ENCODE measurements at places on chromosomes 2 and 18.

GRCh38 chr2:10120877-10121574, 1.5 kb upstream of the RRM2 start:
- peaks cover 61% of the 10 kb centered on the region for H3K4me1 ChIP-seq
- peak overlapping the region; percentile 89 for H3K27ac ChIP-seq
- peak overlapping the region; percentile 75 for H3K4me3 ChIP-seq
- H3K36me3 ChIP-seq, result no peaks in the 10 kb centered on the region
- DNase-seq, result peak; percentile 79
- H3K27me3 ChIP-seq, result peaks cover 4% of the 10 kb centered on the region

GRCh38 chr18:37578886-37579513, 13.4 kb upstream of the CELF4 start:
- no peak overlapping the region for H3K4me3 ChIP-seq
- no peaks in the 10 kb centered on the region for H3K4me1 ChIP-seq
- H3K36me3 ChIP-seq, result no peaks in the 10 kb centered on the region
- H3K27me3 ChIP-seq, result peaks cover 4% of the 10 kb centered on the region
- H3K27ac ChIP-seq, result no peak overlapping the region
- DNase-seq, result no peak

DNA sequence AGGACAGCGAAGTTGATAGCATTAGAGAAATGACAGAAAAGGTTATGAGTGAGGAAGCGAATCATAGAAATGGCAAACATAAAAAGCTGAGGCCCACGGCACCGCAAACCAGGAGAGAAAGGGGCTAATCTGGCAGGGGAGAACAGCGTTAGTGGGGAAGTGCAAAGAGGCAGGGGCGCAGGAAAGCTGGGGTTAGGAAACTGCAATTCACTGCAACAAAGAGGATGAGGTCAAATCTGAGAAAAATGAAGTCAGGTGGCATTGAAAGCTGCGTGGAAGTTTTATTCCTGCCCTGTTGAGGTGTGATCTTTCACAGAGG, 653 bp upstream of the ABI2 start:
- no peaks in the 10 kb centered on the region for H3K36me3 ChIP-seq
- no peak for DNase-seq
- H3K4me1 ChIP-seq, result peaks cover 27% of the 10 kb centered on the region
- H3K27me3 ChIP-seq, result no peaks in the 10 kb centered on the region
- peak overlapping the region; percentile 96 for H3K4me3 ChIP-seq

DNA sequence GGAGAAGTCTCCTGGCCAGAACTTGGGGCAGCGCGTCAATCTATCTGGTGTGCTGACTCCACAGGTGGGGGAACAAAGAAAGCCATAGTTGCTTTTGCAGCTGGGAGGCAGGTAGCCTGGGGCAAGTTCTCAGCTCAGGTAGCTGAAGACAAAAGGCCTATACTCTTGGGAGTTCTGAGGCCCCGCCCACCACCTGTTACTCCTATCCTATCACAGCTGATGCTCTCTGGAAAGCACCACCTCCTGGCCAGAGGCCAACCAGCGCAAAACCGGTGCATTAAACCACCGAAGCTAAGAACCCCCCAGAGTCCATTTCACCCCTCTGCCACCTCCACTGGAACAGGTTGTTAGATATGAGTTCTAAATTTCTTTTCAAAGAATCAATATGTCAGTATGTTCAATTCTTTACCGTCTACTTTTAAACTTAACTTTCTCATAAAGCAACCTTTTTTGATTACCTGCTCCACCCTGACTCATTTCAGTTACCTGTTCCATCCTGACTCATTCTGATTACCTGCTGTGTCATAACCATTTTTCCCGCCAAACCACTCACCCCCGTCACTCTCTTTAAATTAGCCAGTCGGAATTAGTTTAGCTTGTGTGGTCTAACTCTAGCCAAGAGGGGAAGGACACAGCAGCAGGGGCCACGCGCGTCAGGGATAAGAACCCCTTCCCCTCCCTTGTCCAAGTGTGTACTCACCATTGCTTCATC, 43.4 kb downstream of the UPP2 start:
- DNase-seq, result no peak
- no peak overlapping the region for H3K27ac ChIP-seq
- no peaks in the 10 kb centered on the region for H3K27me3 ChIP-seq
- no peaks in the 10 kb centered on the region for H3K4me1 ChIP-seq

- H3K4me3 ChIP-seq, result no peak overlapping the region
- peak; percentile 68 for DNase-seq
- H3K36me3 ChIP-seq, result no peaks in the 10 kb centered on the region
These were observed 31.9 kb upstream of the CREG2 start for GRCh38 chr2:101419096-101419663.

DNA sequence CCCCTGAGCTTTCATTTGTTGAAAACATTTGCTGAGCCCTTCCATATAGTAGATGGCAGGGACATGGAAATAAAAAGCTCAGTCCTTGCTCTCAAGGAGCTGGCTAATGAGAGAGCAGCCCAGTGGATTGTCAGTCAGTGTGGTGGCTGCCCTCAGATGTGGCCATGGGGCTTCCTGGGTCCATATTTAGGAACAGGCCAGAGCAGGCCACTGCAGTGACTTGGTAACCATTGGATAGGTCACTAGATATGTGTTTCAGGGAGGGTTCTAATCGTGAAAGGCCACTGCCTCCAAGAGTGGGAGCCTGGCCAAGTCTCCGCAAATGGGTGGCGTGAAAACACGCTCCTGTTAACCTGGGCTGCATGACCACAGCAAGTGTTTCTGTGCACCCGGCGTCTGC, 37.4 kb downstream of the NPAS2 start:
- H3K4me3 ChIP-seq, result no peak overlapping the region
- H3K36me3 ChIP-seq, result no peaks in the 10 kb centered on the region
- no peak overlapping the region for H3K27ac ChIP-seq
